Naive B cell (primary cell): ENCODE measurements at places on chromosomes 1 and 21. TPM values are rescaled to one million over a fixed set of nuclear protein-coding genes. Genes with fewer than 3 reads are reported as not detected.

- no peak for DNase-seq
Observed at GRCh38 chr1:162943622-162944021, 82.6 kb upstream of the CCDC190 start.

GRCh38 chr1:80657707-80658106 lies 1143.0 kb upstream of the ADGRL2 start:
- DNase-seq: no peak

DNA sequence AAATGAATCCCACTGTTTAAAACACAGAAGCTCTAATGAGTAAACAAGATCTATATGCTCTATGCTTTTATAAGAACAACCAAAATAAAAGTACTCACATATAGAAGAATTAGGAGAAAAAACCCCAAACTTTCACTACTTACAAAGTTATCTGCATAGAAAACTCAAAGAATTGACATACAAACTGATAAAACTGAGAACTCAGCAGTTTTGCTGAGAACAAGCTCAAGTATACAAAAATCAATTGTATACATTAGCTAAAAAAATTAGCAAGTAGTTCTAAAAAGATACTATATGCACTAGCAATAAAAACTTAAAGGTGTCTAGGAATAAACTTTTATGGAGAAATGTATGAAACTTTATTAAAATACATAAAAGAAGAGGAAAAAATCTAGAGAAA lies 186.2 kb upstream of the KAZN start:
- no peak for DNase-seq

- DNase-seq: no peak
Observed at GRCh38 chr1:65769636-65770035, 23.1 kb upstream of the PDE4B start.

TRIM62 gene
- 5.1 TPM for polyA plus RNA-seq

CHIA gene
- not detected for polyA plus RNA-seq

CD58 gene
- polyA plus RNA-seq: 9.9 TPM

IL22RA1 gene
- polyA plus RNA-seq: not detected
